Aorta (tissue), 5 donors: ENCODE measurements at places on chromosomes 2 and 18. TPM values are rescaled to one million over a fixed set of nuclear protein-coding genes. Genes with fewer than 3 reads are reported as not detected.

DNA sequence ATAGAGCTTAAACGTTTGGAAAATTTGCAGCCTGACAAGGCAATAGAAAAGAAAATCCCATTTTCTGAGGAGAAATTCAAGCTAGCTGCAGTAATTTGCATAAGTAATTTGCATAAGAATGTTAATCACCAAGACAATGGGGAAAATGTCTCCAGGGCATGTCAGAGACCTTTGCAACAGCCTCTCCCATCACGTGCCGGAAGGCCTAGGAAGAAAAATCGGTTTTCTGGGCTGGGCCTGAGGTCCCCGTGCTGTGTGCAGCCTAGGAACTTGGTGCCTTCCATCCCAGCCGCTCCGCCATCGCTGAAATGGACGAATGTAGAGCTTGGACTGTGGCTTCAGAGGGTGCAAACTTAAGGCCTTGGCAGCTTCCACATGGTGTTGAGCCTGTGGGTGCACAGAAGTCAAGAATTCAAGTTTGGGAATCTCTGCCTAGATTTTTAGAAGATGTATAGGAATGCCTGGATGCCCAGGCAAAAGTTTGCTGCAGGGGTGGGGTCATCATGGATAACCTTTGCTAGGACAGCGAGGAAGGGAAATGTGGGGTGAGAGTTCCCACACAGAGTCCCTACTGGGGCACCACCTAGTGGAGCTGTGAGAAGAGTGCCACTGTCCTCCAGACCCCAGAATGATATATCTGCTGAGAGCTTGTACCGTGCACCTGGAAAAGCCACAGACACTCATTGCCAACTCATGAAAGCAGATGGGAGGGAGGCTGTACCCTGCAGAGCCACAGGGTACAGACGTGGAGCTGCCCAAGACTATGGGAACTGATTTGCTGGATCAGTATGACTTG is 164.6 kb downstream of the GULP1 start:
- H3K27me3 ChIP-seq = no peaks in the 10 kb centered on the region
- no peaks in the 10 kb centered on the region for H3K4me1 ChIP-seq
- no peak overlapping the region for H3K27ac ChIP-seq
- no peak overlapping the region for H3K4me3 ChIP-seq

GRCh38 chr2:20187331-20187730 is 37.6 kb downstream of the SDC1 start:
- H3K4me1 ChIP-seq = no peaks in the 10 kb centered on the region
- no peaks in the 10 kb centered on the region for H3K36me3 ChIP-seq
- no peak overlapping the region for H3K4me3 ChIP-seq
- H3K27ac ChIP-seq = no peak overlapping the region
- H3K27me3 ChIP-seq = no peaks in the 10 kb centered on the region
- DNase-seq = no peak

GRCh38 chr18:78768656-78769501 is 210.7 kb upstream of the SALL3 start:
- peak; percentile 57 for DNase-seq
- no peak overlapping the region for H3K4me3 ChIP-seq
- H3K4me1 ChIP-seq = no peaks in the 10 kb centered on the region
- no peaks in the 10 kb centered on the region for H3K36me3 ChIP-seq
- no peaks in the 10 kb centered on the region for H3K27me3 ChIP-seq
- no peak overlapping the region for H3K27ac ChIP-seq

DNA sequence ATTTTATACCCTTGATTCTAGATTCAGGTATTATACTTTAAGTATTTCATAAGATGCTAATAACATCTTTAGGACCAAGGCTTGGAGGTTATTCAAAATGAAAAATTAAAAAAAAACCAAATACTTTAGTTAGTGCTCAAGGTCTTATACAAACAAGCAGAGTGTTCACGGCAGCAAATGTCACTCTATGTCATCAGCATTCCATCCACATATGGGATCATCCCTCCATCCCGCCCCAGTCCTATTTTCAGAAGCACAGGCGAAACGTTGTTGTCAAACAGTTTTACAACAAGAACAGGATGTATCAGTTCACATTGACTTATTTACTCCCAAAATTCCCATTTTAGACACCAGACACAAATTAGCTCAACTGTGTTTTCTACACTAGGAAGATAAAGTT is 83.7 kb downstream of the DSEL start:
- DNase-seq = no peak
- no peaks in the 10 kb centered on the region for H3K4me1 ChIP-seq
- no peaks in the 10 kb centered on the region for H3K36me3 ChIP-seq

GRCh38 chr2:211514049-211514448 is 957.6 kb downstream of the CPS1 start:
- H3K4me1 ChIP-seq = no peaks in the 10 kb centered on the region
- H3K27ac ChIP-seq = no peak overlapping the region

- H3K4me1 ChIP-seq = no peaks in the 10 kb centered on the region
- DNase-seq = no peak
- no peak overlapping the region for H3K4me3 ChIP-seq
- H3K27me3 ChIP-seq = no peaks in the 10 kb centered on the region
- no peak overlapping the region for H3K27ac ChIP-seq
Measured at GRCh38 chr2:172072706-172073105, 12.6 kb upstream of the DLX1 start.

DNA sequence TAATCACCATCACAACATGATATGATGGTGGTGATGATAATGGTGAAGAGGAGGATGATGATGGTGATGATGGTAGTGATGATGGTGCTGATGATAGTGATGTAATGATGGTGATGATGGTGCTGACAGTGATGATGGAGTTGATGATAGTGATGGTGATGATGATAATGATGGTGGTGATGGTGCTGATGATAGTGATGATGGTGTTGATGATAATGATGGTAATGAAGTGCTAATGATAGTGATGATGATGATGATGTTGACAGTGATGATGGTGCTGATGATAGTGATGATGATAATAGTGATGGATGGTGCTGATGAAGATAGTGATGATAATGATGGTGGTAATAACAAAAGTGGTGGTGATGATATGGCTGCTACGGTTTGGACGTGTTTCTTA is 4.4 kb upstream of the GPR148 start:
- no peaks in the 10 kb centered on the region for H3K36me3 ChIP-seq
- H3K27me3 ChIP-seq = no peaks in the 10 kb centered on the region
- DNase-seq = no peak
- no peak overlapping the region for H3K4me3 ChIP-seq

GRCh38 chr2:58667137-58667774 is 426.1 kb upstream of the FANCL start:
- H3K27me3 ChIP-seq = no peaks in the 10 kb centered on the region
- H3K27ac ChIP-seq = no peak overlapping the region
- no peak for DNase-seq
- no peak overlapping the region for H3K4me3 ChIP-seq

- peak; percentile 67 for DNase-seq
- H3K4me1 ChIP-seq = no peaks in the 10 kb centered on the region
- H3K36me3 ChIP-seq = peaks cover 8% of the 10 kb centered on the region
- no peaks in the 10 kb centered on the region for H3K27me3 ChIP-seq
- peak overlapping the region; percentile 30 for H3K27ac ChIP-seq
- peak overlapping the region; percentile 58 for H3K4me3 ChIP-seq
Measured at GRCh38 chr2:95158891-95159619, 593 bp downstream of the ZNF514 start.

- H3K4me1 ChIP-seq = no peaks in the 10 kb centered on the region
- no peaks in the 10 kb centered on the region for H3K27me3 ChIP-seq
- no peaks in the 10 kb centered on the region for H3K36me3 ChIP-seq
- peak overlapping the region; percentile 54 for H3K27ac ChIP-seq
- H3K4me3 ChIP-seq = no peak overlapping the region
Measured at GRCh38 chr2:189348369-189348768, 92.9 kb upstream of the WDR75 start.

GRCh38 chr2:190407246-190407661 is 901 bp upstream of the MFSD6 start:
- H3K4me3 ChIP-seq = no peak overlapping the region
- H3K27me3 ChIP-seq = no peaks in the 10 kb centered on the region
- H3K36me3 ChIP-seq = no peaks in the 10 kb centered on the region
- no peak for DNase-seq

DNA sequence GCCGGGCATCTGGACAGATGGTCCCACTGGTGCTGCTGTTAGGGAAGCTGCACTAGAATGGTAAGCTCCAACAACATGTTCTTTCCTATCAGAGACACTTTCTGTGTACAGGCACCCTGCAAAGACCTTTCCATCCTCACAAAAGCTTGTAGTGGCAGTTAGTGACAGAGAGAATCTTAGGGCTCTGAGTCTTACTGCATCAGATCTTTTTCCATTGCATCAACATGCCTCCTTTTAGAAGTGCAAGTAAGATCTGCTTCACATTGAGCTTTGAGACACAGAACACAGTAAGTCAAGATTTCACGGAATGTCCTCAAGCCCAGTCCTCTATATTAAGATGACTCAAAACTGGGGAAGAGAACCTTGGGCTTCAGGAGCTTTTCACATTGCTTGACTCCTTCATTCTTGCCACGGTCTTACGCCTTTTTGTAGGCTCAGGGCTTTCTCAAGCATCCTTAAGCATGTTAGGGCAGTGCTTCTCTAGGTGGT is 52.6 kb downstream of the ARL4C start:
- no peak overlapping the region for H3K4me3 ChIP-seq
- H3K4me1 ChIP-seq = no peaks in the 10 kb centered on the region
- no peak overlapping the region for H3K27ac ChIP-seq
- H3K36me3 ChIP-seq = no peaks in the 10 kb centered on the region
- no peak for DNase-seq

DNA sequence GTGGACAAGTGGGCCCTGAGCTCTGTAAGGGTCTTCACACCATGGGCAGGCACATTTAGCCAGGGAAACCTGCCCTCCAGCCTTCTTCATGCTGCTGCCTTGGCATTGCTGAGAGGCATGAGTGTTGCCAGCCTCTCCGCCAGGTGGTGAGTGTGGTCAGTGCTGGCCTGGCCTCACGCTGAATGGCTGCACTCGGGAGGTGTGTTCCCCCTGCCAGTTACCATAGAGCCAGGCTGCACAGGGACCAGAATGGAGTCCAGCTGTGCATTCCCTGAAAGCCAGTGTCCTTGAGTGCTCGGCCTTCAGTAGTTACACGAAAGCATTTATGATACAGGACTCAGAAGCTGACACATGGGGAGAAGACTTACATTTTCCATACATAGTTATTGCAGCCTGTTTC is 139.7 kb downstream of the ATP9B start:
- H3K4me1 ChIP-seq = no peaks in the 10 kb centered on the region
- H3K36me3 ChIP-seq = no peaks in the 10 kb centered on the region
- no peak overlapping the region for H3K27ac ChIP-seq

PNPT1 gene
- 17.2 TPM for total RNA-seq

ARHGAP25 gene
- 6.8 TPM for total RNA-seq

RALB gene
- total RNA-seq = 43.3 TPM

MAPK4 gene
- 1.7 TPM for total RNA-seq

MALT1 gene
- 27.4 TPM for total RNA-seq
